ENCODE measurements at places on chromosomes 2 and 18.

DNA sequence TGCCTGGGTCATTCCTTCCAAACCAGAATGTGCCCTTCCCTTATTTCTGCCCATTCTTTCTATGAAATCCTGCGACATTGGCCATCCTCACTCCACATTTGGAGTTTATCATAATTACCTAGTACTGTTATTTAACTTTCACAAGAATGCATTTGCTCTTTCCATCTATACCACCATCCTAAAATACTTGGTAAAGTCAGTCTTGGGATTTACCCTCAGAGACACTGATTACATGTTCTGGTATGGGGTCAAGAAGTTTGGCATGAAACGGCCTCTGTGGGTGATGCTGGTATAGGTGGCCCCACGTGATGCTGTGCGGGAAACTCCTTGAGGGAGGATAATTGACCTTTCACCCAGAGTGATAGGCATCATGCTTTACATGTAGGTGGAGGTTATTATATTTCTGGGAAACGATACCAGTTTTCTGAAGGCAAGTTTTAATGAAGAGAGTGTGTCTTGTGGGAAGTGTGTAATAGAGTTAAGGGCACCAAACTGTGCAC, 123.5 kb downstream of the FMNL2 start:
- no peak for DNase-seq

DNA sequence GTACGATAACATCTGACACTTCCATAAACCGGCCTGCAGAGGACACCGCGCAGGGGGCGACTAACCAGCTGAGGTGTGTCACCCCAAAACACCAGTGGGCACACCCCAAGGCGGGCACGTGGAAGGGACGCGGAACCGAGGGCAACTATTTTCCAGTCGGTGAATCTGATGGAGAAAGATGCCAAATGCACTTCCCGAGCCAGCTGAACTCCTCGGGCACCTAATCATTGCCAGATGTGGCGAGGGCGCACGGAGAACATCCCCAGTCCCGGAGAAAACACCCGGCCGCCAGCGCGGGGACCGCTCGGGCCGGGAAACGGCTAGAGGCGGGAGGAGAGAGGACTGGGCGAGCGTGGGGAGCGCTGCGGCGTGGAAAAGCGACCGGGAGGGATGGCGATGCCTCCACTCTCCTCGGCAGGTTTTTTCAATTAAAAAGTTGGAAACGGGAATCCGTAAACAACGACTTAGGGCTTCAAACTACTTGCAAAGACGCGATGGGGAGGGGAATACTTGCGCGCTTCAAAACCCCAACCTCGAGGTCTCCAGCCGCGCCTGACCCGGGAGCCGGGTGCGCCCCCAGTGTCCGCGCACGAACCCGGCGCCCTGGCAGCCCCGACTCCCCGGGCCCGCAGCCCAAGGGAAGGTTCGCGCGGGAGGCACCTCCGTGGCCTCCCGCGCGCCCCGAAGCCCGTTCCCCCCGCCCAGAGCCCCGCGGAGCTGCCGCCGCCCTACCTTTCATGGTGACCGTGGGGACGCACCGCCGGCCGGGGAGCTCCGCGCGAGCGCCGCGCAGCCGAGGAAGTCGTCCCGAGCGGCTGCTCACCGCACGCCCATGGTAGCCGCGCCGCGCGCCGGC, 497 bp downstream of the COLEC12 start:
- no peak for DNase-seq

DNA sequence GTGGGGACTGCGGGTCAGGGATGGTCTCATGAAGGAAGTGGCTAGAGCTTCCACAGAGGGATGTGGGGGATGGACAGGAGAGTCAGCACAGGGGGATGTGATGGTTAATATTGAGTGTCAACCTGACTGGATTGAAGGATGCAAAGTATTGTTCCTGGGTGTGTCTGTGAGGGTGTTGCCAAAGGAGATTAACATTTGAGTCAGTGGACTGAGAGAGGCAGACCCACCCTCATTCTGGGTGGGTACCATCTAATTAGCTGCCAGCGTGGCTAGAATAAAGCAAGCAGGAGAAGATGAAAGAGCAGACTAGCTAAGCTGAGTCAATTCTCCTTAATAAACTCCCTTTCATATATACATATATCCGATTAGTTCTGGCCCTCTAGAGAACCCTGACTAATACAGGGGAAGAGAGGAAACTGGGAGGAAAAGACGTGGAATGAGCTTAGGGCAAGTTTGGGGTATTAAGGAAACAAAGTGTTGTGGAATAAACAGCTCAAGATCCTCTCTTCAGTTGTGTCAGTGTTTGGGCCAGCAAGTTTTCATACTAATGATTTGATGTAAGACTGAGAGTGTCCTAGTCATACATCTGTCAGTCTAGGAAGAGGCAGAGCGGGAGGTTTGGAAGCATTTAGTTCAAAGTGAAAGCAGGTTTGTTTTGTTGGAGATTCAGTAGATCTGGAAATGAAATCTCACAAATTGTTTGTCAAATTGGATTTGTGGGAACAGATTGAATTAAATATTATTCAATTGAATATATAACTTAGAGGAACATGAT, 135.2 kb upstream of the NT5C1B start:
- no peak for DNase-seq

- DNase-seq: no peak
Measured at GRCh38 chr2:217158928-217159327, 299.1 kb upstream of the TNP1 start.

GRCh38 chr2:74560591-74560990, 6.1 kb downstream of the DOK1 start:
- DNase-seq: no peak

DNA sequence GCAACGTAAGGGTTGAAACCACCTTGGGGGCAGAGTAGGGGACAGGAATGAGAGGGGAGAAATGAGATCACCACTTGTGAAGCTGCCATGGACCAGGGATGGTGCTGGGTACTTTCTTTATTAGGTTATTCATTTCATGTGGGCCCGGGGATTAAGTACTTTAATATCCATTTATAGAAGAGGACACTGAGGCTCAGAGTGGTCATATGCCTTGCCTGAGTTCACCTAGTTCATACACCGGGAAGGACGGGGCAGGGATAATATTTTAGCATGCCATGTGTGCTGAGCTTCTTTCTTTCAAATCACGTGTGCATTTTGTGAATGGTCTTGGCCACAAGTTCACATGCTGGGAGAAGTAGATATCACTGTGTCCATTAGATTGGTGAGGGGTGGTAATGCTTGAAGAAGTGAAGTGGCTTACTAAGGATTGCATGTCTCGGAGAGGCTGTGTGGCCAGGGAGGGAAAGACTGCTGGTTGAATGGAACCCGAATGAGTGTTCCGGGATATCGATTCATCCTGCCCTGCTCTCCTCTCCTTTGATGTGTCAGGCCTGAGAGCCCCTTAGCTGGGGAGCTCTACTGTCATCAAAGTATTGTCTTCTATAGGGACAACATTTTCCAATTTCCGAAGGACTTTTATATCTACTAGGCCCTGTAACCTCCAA, 187.1 kb downstream of the MYCN start:
- DNase-seq: no peak

DNA sequence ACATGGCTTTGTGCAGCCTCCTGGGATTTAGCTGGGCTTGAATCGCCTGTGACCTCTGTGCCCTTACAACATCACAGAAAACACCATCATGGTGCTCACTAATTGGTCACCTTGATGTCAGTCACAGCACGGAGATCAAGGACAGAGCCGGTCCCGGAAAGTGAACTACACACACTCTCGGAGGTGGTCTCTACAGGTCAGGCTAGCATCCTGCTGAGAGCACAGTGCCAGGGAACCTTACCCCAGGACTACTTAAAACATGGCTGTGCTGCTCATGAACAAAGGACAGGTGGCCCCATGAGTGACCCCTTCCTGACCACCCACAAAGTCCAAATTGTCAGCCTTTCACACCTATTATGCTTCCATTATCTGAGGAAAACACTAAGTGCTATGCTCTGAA, 1782.1 kb upstream of the CELF4 start:
- DNase-seq: no peak

DNA sequence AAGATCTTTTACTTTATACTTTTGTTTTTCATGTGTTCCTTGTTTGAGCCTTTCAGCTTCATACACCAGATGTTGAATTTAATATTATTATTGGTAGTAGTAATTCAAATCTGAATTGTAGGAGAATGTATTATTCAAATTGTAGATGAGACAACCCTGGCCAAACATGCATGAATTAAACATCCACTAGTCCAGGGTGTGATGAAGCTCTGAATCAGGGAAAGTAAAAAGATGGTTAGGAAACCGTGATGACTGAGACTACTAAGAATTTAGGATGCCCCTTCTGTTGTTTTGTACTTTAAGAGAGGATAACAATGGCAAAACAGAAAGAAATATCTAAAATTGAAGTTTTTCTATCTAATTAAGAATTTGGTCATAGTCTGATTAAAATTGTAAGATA, 227.8 kb upstream of the CDH2 start:
- DNase-seq: no peak

- DNase-seq: no peak
Measured at GRCh38 chr2:174711206-174711605, 53.1 kb downstream of the CHRNA1 start.

DNA sequence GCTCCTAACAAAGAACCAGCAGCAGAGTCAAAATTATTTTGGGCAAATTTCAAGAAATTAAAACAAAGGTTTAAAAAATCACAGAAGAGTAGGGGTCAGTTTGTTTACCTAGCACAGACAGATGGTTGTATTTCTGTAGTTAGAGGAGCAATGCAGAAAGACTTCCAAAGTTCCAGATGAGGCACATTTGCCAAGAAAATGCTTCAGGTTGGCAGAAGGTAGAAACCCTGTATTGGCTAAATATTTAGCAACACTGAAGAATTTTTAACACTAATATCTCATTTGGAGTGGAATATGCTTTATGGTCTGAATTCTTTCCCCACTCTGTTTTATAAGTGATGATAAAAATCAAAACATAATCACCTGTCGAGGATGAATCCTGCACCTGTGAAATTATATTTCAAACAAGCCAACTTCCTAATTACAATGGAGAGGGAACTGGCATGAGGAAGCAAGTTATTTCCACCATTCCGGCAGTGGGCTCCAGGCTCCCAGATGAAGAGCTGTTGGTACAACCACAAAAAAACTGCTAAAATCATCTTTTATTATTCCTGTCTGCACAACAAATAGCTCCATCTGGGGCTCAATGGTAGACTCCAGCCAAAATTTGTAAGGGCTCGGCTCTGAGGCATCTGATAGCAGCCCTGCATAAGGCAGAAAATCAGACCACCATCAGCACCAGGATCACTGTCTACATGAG, 286.5 kb upstream of the REV1 start:
- DNase-seq: no peak

- DNase-seq: no peak
Measured at GRCh38 chr2:45083175-45083574, 73.9 kb upstream of the SIX2 start.

DNA sequence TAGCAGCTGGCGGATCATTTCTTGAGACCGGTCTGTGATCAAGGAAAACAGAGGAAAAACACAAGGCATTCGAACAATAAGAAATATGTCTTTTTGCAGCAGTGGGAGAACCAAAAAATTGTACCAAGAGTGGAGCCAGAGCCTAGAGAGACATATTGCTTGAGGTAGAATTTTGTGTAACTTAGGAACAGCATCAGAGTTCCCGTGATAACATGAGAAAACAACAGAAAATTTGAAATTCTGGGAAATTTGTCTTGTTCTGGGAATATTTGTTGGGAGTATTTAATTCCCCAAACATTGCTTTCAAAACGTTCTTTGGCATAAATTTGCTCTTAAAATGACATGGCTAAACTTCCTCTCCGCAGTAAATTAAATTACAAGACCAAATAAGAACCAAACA, 267.5 kb downstream of the GPD2 start:
- DNase-seq: no peak

DNA sequence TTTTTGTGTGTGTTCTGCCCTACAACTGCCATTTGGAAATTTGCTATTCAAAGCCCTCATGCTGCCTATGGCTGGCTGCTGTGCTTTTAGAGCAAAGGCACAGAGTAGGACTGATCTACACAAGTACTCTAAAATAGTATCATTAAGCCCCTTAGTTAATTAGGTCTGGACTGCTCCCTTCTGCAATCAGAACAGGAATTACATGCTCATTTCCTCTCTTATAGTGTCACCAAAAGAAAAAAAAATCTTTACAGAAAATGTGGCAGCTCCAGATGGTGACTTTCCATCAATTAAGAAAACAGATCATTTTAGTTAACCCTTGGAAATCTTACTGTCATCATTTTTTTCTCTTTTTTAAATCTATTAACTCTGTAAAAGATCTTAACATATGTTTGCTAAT, 337.5 kb downstream of the RIT2 start:
- no peak for DNase-seq

DNA sequence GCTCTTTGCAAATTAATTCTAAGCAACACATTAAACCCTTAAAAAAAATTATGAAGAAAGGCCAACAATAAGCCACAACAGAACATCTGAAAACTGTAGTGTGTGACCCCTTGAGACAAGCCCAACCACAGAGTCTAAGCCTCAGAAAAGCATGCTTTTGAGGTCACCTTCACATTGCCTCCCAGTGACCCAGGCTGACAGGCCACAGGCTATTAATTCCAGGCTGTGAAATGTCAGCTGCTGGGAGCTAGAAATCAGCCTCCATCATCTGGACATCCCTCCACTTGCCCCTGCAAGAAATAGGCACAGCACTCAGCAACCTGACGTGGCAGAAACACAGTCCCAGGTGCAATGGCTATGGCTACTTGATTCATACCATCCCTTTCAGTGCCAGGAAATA, 179.4 kb upstream of the ZFP36L2 start:
- DNase-seq: no peak

- DNase-seq: no peak
Measured at GRCh38 chr18:3604498-3605408, 154.8 kb downstream of the TGIF1 start.

DNA sequence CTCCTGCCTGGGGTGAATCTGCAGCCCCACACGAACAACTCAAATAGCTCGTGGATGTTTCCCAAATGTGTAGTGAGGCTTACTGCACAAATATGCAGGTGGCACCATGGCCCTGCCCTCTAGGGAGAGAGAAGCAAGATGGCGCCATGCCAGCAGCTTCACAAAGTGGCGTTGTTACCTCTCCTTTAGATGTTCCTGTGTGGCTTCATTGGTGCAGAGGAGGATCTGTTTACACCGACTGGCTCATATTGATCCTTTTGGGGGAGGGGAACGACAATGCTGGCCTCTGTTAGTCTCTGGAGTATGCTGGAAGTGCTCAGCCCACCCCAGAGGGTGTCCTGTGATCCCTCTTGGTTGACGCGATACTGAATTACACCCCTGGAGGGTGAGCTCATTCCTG, 99.5 kb upstream of the GATA6 start:
- no peak for DNase-seq

GRCh38 chr18:2325933-2326332, 245.4 kb downstream of the METTL4 start:
- DNase-seq: no peak

- no peak for DNase-seq
Measured at GRCh38 chr2:121151311-121152109, 133.5 kb downstream of the TFCP2L1 start.

GRCh38 chr2:168457190-168457895, 1.3 kb downstream of the CERS6 start:
- no peak for DNase-seq

- DNase-seq: peak; percentile 53
Measured at GRCh38 chr2:25286025-25286400, 55.7 kb downstream of the DNMT3A start.

- peak; percentile 51 for DNase-seq
Measured at GRCh38 chr2:68466361-68466777, 725 bp downstream of the FBXO48 start.

GRCh38 chr2:175002547-175003274, 2.5 kb downstream of the CHN1 start:
- DNase-seq: no peak

All from stimulated activated CD8-positive, alpha-beta memory T cell treated with anti-CD3 and anti-CD28 coated beads, Interleukin-7, amount 100 ng/mL, for 4 hours (primary cell).